ENCODE measurements at places on chromosomes 2 and 18.

DNA sequence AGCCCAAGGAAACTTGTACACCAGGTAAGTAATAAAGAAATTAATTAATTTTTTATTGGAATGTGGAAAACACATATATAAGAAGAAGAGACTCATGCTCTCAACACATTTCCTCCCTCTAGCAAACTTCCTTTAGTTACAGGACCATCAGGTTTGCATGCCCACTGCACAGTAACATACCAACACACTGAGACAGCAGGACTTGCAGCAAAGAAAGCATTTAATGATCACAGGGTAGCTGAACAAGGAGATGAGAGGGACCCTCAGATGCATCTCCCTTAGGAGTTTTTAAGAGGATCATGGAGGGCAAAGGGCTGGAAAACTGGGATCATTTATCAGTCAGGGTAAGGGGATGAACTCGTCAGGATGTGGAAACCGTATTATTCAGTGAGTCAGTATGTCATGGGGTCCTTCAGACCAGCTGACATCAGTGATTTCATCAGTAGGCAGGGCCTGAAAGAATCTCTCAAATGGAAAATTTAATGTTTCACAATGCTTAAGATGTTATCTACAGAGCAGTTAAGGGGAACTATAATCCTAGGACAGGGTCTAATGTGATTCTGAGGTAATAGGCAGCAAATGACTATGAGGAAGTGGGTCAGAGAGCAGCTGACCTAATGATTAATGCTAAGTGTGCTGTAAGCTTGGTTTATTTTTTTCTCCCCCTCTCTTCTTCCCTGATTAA is 193.8 kb upstream of the RND3 start:
- DNase-seq, result no peak

DNA sequence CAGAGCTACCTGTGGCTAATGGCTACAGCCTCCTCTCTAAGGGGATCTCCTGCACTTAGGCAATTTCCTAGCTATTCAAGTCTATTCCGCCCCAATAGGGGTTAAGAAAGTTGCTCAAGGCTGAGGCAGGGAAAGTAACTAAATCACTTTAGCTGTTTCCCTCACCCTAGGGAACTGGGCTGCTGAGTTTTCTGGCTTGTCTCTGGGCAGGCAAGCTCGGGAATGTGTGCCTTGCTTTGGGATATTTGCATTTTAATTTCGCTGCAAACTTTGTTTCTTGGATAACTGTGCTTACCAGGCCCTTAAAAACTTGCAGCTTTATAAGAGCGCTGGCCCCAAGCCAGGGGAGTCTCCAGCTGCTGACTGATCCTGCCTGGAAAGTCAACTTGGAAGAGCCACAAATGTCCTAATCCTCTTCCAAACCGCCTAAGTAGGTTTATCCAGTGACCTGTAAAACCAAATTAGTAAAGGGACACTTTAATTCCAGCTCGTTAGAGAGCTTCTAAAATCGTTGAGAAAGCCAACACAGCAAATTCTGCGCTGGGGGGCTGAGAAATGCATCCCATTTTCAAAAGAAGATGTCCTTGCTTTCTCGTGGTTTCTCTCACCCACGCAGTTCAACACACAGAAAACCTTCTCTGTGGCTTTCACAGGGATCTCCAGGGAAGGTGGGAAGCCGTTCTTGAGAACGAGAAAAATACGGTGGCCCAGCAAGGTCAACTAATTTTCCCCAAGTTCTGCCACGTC is 59.5 kb upstream of the SP3 start:
- DNase-seq, result no peak

GRCh38 chr2:166653185-166653813 is 159.2 kb upstream of the SCN7A start:
- DNase-seq, result no peak

DNA sequence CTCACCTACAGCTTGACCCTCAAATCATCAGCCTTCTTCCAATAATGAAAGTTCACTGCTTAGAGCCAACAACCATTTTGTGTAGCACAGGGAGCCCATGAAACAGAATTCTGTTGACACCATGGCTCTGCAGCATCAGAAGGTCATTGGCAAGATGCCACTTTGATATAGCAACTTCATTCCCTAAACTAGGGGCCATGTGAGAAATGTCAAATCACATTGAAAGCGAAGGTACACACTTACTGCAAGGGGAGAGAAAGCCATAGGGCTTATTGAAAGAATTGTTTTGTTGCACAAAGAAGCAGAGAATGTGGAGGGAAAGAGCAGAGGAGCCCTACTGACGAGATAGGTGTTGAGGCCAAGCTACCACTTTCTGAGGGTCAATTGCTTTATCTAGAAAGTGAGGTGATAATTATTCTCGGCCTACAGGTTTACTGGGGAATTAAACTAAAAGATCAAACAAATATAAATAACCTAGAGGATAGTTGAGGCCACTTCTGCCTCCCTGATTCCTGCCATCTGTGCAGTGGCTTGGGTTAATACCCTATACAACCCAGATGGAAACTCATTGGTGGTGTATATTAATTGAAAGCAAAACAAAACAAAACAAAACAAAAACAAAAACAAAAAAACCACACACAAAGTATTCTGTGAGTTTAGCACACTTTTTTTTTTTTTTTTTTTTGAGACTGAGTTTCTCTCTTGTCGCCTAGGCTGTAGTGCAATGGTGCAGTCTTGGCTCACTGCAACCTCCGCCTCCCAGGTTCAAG is 5.9 kb upstream of the ABCA12 start:
- no peak for DNase-seq

DNA sequence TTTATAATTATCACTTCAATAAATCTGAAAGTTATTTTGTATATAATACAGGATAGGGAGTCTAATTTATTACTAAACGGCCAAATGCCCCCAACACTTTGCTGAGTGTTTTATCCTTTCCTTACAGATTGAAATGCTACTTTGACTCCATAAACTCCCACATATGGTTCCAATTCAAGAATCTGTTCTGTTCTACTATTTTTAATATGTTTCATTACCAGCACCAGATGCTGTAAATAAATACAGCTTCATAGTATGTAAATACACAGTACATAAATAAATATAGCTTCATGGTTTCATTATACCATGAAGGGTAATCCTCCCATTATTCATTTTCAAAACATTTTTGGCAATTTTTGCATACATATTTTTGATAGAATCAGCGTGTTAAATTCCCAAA is 34.0 kb upstream of the MREG start:
- no peak for DNase-seq

DNA sequence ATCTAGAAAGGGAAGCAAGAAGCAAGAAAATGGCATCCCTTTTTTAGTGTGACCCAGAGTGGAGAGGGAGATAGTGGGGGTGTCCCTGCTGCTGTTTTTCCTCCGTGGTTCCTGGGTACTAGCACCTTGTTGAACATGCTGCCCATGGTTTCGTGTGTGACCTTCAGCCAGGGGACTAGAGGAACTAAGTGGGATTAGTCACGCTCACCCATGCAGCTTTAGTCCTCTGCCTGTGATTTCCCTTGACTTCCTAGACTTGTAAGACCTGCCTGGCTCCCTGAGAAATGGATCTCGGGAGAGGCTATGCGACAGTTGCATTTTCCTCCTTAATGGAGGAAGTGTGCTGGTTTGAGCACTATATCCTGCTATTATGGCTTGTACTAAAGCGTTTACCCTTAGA is 471.4 kb downstream of the DCDC2C start:
- no peak for DNase-seq

GRCh38 chr2:50556934-50557575 is 474.9 kb downstream of the NRXN1 start:
- no peak for DNase-seq

DNA sequence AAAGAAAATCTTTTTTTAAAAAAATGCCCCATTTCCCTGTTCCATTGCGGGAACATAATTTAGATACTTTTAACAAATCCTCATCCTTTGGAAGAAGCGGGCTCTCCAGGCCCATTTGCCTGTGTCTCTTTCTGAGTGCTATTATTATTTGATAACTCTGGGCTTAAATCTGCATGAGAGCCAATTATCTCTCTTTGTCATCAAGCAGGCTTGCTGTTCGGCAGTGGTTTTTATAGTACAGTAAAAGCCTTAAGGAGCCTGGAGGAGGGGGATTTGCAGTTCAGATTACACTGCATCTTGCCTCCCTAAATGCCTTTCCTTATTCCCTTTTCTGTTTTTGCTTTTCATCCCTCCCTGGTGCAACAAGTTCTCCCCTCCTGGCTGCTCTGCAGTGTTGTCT is 50.6 kb downstream of the CELF4 start:
- no peak for DNase-seq

DNA sequence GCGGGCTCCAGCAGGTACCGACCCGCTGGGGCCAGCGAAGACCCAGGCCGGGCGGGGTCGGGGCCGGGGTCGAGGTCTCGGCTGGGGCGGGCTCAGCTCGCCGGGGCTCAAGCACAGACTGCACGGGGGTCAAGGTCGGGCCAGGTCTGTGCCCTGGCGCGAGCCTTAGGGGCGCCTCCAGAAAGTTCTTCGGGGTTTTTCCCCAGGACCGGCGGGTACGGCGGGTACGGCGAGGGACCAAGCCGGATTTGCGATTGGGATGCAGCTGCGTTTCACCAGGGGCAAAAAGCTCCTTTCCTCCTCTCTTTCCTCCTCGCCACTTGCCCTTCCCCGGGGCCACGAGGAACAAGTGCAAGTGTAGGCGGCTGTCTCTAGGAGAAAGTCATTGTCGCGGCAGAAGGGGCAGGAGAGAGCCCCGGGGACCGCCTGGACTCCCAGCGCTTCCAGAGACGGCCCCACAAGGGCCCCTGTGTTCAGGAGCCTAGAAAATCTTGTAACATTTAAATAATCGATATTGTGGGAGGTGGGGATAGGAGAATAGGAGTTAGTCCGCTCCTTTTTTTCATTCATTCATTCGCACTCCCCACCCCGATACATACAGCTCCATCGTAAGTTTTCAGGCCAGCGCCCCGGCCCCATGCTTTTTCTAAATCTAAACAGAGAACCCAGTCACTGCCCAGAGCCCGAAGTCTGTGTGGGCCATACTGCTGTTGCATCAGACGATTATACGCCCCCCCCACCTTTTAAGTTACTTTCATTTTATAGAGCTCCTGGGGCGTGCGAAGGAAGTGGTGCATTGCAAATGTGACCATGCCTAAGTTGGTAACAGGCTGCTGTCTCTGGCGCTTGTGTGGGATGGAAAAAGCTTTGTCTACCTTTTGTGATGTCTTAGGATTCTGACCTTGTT is 679 bp downstream of the PMAIP1 start:
- DNase-seq, result peak; percentile 74
